ENCODE measurements at places on chromosomes 16 and 17. TPM values are rescaled to one million over a fixed set of nuclear protein-coding genes. Genes with fewer than 3 reads are reported as not detected.

DNA sequence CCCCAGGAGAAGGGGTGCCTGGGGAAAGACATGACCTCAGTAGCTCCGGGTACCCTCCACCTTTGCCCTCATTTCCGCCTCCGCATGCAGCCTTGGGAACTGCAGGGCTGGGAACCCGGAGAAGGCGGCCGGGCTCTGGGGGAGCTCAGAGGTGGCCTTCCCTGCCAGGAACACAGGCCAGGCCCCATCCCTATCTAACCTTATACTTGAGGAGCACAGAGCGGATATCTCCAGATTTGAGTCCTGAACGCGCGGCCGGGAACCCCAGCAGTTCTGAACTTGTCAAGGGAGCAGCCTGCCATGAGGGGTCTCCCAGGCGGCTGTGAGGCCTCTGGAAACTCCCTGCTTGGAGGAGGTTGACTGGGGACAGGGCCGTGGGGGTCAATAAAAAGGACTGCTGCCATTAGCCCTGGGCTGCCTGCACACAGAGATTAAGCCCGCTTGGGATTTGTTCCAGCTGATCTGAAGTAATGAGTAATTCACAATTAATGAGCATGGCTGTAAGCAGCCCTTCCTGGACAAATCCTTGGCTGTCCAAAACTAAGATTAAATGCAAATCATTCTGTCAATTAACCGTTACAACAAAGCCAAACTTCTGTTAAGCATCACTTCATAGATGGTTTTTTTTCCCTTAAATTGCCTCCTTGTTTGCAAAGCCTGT lies 26.3 kb upstream of the METRNL start:
- H3K4me1 ChIP-seq, result peaks cover 10% of the 10 kb centered on the region
- H3K27ac ChIP-seq, result no peak overlapping the region
- no peak overlapping the region for H3K4me3 ChIP-seq
- H3K36me3 ChIP-seq, result no peaks in the 10 kb centered on the region
- H3K27me3 ChIP-seq, result no peaks in the 10 kb centered on the region

- DNase-seq, result no peak
- no peaks in the 10 kb centered on the region for H3K27me3 ChIP-seq
- no peak overlapping the region for H3K27ac ChIP-seq
- H3K4me1 ChIP-seq, result no peaks in the 10 kb centered on the region
Measured at GRCh38 chr17:5181509-5182305, 10.0 kb downstream of the ZNF594 start.

Gene SKAP1
- total RNA-seq, result 3.5 TPM

Gene PRDM7
- not detected for total RNA-seq

Gene TSNAXIP1
- total RNA-seq, result 2.9 TPM

Gene FCSK
- total RNA-seq, result 20.0 TPM

Gene EIF1
- 270 TPM for total RNA-seq

Gene KRT28
- total RNA-seq, result not detected
